ENCODE measurements at places on chromosomes 2 and 18.
A peak's percentile ranks its signal among the peaks of the same experiment; 100 is the strongest.

GRCh38 chr2:146701183-146701582, 1143.6 kb upstream of the ACVR2A start:
- no peak for DNase-seq

DNA sequence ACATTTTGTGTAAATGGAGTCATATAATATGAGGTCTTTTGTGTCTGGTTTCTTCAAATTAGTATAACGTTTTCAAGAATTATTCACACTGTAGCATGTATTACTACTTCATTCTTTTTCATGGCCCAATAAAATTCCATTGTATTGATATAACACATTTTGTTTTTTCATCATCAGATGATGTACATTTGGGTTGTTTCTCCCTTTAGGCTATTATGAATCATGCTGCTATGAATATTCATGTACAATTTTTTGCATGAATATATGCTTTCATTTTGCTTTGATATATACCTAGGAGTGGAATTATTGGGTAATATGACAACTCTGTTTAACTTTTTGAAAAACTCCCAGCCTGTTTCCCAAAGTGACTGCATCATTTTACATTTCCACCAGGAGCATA, 220.2 kb downstream of the NR4A2 start:
- no peak for DNase-seq

DNA sequence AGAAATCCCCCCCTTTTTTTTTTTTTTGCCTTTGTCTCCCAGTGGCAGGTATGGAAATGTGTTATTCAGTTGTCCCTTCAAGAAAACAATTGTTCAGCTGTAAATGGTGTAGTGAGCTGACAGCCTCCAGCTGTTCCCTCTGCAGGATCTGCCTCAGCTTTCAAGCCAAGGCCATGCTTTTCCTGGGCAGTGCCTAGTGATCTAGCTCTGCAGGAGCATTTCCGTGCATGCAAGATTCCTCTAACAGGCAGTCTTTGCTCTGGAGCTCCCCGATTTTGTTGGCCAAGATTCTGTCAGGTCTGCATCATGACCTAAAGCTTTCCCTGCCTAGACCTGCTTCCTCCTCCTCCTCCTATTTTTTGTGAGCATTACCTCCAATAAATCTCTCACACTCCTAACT, 300.7 kb upstream of the UBE2E3 start:
- DNase-seq, result no peak

- no peak for DNase-seq
These were observed 99.5 kb downstream of the EPB41L3 start for GRCh38 chr18:5444269-5444668.

GRCh38 chr18:42264497-42264896, 309.5 kb downstream of the PIK3C3 start:
- no peak for DNase-seq

DNA sequence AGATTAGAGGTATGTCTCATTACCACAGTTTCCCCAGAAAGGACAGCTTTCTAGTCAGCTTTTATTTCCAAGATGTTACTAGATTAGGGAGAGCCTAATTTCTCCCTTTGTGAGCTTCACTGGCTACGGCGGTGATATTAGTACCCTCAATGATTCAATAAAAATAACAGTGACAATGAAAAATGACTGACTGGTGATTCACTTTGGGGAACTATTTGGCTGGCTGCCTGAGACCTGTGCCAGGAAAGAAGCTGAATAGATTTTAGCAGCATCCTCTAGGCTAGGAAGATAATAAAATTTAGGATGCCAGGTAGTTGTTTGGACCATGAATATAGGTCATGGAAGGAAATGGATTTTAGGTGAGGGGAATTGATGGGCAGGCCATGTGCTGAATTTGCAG, 178.7 kb downstream of the FMNL2 start:
- no peak for DNase-seq

- no peak for DNase-seq
These were observed 30.0 kb downstream of the EEF1B2 start for GRCh38 chr2:206189691-206190090.

DNA sequence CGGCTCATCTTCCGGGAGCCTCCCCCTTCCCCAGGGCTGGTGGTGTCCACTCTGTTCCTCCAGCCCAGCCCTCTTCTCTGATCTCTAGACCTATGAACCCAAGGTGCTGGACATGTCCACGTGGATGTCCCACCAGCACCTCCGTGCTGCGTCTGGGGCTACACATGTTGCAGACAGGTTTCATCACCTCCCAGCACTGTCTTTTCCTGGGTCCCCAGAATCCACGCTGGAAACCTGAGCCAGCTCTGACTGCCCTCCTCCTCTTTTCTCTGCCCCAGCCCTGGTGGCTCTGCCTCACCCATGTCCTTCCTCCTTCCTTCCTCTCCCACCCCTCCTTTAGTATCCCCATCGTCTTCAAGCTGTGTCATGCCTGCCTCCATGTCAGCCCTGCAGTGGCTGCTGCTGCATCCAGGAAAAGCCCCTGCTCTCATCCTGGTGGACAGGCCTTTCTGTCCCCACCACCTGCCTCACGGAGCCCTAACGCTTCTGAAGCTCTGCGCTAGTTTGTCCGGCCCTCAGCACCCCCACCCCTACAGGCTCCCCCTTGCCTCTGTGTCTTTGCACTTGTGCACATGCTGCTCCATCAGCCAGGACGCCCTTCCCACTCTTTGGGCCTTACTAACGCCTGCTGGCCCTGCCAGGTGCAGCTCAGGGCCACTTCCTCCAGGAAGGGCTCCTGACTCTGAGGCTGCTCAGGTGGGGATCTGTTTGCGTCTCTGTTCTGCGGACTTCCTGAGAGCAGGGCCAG, 105.9 kb downstream of the DYSF start:
- DNase-seq, result no peak

DNA sequence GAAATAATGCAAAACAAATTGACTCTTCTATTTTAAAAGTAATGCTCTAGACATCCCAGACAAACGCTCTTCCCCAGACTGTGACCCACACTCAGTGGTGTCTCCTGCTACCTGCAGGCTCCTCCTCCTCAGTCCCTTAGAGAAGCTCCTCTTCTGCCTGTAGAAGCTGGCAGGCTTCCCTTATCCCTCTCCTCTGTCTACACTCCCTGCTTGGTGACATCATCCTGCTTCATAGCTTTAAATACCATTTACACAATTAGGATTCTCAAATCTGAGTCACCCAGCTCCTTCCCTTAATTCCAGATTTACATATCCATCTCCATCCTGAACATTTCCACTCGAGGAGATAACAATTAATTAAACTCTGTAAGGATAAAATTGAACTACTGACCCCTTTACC, 167.9 kb downstream of the FBXO15 start:
- DNase-seq, result no peak

- DNase-seq, result no peak
These were observed 121.5 kb upstream of the SIX2 start for GRCh38 chr2:45130736-45131135.

DNA sequence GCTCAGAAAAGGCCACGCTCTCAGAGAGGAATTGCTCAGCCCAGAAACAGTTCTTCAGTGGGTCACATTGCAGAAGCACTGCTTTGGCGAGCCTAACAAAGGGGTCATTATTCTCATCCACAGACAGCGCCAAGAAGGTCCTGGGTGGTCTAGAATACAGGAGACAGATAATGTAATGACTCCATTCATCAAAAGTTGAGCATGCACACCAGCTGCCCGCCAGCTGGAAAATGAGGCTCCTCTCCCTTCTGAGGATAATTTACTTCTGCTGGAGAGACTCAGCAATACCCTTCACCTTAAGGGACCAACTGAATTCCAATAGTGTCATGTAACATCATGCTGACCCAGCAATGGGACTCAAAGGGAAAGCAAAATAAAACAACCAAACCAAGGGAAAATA, 79.9 kb downstream of the TRIB2 start:
- DNase-seq, result peak; percentile 19

DNA sequence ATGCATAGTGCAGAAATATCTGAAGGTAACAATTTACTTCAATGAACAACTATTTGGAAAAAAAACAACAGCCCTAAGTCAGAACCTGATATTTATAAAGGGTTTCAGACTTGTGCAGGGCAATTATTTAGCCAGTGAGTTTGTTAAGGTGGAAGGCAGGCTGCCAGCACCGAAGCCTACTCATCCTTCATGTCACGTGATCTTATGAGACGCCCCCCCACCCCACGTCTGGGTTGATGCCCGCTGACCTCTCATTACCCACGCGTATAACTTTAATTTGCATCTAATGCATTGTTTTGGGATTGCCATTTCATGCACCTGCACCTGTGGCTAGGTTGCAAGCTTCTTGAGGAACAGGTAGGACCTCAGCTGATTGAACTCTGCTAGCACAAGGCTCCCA, 52.9 kb downstream of the MMADHC start:
- no peak for DNase-seq

DNA sequence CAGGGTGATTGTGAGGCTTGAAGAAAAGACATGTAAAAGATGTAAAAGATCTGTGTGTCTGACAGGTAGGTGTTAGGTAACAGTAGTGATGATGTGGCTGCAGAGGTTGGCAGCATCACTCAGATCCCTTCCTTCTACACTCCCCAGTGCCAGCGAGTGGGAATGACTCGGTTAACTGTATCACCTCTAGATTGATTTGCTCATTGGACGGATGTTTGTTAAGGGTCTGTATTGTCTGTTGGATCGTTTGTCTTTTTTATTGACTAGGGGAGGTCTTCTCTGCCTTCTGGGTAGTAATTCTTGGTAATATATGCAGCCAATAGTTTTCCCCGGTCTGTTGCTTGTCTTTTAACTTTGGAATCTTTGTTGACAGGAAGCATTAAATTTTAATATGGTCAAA, 44.8 kb upstream of the CNGA3 start:
- DNase-seq, result no peak

DNA sequence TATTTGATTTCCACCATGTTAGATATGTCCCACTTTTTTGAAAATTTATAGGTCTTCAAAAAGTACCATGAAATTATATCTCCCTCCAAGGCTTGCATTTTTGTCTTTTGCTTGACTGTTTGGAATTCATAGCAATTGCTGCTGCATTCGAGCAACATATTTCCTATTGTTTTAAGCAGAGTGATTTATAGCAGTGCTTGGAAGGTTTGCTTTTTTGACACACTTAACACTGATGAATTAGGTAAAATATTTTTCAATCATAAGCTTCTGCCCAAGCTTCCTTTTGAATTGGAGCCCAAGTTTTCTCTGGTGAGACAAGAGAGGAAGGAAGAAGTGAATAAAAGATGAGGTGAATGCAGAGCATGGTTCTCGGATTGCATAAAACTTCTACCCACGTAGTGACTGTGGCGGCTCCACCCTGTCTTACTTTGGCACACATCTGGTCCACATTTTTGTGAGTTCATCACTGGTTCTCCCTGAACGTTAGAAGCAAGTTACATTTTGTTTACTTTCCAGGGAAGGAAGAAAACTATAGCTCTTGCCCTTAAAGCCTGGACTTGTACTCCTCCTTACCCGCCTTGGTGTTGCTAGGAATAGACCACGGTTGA, 667.0 kb downstream of the TSN start:
- no peak for DNase-seq

DNA sequence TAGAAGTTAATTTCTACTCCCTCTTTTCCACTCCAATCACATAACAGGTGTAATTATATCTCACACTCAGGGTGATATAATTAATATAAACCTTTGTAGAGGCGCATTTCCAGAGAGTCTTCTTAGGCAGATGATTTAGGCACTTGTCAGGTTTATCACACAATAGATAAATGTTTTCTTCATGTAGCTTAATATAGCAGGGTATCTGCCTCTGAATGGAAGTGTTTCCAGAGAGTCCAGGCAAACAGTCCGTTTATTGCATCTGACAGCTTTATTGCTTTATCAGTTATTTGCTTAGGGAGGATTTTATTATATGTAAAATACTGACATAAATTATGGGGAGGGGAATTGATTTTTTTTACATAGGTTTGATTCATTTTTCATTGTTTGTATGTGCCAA, 766.3 kb downstream of the SLC4A3 start:
- no peak for DNase-seq

GRCh38 chr2:240989451-240990265, 8.8 kb upstream of the SNED1 start:
- no peak for DNase-seq

DNA sequence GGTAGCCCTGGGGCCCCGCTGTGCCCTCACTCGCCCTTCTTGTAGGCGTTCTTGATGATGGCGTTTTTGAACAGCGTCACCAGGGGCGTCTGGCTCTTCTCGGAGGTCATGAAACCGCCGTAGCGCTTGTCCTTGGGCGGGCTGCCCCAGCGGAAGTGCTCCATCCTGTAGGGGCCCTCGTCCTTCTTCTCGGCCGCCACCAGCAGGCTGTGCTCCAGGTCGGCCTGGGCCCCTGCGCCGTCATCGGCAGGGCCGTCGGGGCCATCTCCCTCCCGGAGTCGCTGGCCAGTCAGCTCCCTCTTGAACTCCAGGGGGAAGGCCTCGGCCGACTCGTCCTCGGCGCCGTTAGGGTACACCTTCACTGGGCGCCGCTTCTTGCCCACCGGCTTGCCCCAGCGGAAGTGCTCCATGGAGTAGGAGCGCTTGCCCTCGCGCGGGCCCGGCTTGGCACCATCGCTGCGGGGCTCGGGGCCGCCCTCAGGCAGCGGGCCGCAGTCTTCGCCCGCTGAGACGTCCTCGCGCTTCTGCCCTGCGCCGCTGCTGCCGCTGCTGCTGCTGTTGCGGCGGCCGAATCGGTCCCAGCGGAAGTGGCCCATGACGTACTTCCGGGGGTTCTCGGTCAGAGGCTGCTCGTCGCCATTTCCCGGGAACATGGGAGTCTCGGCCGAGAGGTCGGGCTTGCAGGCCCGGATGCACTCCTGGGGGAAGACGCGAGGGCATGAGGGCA, 7.2 kb downstream of the POMC start:
- peak; percentile 64 for DNase-seq

DNA sequence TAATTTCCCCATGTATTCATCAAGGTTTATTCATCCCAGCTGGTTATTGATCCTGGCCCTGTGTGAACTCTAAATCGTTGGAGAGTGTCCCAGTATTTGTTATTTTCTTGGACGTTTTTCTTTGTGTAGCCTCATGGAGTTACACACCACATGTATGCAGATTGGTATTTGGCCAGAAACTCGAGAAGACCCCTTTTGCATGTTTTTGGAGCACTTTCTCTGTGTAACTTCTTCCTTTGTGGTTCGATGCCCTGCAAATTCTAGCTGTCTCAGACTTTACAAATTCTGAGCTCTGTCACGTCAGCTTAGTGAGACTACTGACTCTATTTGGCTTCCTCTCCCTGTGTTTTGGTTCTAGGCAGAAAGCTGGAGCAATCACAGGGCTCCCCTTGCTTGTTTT, 198.7 kb downstream of the MCFD2 start:
- DNase-seq, result peak; percentile 18

DNA sequence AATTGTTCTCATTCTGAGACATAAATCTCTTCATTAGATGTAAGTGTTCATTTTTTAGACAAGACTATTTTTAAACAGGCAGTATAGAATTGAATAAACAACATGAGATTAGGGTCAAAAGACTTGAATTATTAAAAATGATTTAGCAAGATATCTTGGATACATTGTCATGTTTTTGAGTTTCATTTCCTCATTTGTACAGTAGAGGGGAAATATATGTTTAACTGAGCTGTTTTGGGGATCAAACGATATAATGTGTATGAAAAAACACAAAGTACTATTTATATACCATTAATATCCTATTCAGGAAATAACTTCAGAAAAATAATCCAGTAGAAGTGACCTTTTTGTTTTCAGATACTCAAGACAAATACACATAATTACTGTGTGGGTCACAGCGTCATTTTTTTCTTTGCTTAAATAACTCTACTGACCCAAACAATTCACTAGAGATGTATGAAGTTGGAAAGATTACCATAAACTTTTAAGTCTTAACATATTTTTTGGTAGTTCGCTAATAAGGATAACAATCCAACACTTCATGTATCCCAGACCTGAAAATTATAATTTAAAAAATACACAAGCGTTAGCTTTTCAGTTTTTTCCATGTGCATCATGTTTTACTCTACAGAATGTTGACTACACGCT, 896 bp upstream of the ASXL3 start:
- DNase-seq, result no peak

Data from mucosa of gallbladder (tissue), 1 donor.